Activated naive CD4-positive, alpha-beta T cell treated with Interleukin-2 at 50 U/mL for 16 hours (primary cell): ENCODE measurements at places on chromosomes 16 and 17.

GRCh38 chr17:5798094-5798493 is 213.8 kb upstream of the NLRP1 start:
- DNase-seq: no peak

DNA sequence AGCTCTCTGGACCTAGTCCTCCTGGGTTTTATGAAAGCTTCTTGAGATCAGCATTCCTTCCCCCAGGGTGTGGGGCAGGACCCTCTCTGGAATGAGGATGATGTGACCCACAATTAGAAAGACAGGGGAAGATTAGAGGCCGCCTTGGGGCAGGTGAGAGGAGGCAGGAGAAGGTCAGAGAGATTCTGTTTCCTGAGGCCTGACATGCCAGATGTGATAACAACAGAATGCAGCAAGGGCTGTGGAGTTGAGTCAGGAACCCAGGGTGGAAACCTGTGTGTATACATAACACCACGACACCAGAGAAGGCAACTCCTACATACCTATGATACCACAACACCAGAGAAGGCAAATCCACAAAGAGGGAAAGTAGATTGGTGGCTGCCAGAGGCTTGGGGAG is 5.4 kb upstream of the SLC5A10 start:
- DNase-seq: no peak

- DNase-seq: no peak
Observed at GRCh38 chr16:974611-975261, 4.0 kb upstream of the LMF1 start.

GRCh38 chr16:9033125-9033830 is 58.2 kb upstream of the HAPSTR1 start:
- DNase-seq: no peak

- DNase-seq: no peak
Observed at GRCh38 chr17:6098823-6099180, 28.6 kb downstream of the WSCD1 start.

GRCh38 chr16:14196011-14196410 is 124.9 kb downstream of the MRTFB start:
- no peak for DNase-seq

DNA sequence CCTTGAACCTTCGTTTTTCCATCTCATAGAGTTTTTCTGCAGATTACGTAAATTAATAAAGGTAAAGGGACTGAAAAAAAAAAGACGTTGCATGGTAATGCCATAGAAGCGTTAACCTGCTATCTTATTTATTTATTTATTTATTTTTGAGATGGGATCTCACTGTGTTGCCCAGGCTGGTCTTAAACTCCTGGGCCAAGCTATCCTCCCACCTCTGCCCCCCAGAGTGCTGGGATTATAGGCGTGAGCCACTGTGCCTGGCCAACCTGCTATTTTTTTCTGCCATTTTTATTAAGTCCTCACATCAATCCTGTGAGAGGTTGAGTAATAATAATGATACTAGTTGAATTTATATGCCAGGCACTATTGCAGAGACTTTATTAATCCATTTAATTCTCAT is 7.9 kb downstream of the MSI2 start:
- no peak for DNase-seq

GRCh38 chr17:59355702-59356325 is 24.4 kb downstream of the YPEL2 start:
- no peak for DNase-seq

DNA sequence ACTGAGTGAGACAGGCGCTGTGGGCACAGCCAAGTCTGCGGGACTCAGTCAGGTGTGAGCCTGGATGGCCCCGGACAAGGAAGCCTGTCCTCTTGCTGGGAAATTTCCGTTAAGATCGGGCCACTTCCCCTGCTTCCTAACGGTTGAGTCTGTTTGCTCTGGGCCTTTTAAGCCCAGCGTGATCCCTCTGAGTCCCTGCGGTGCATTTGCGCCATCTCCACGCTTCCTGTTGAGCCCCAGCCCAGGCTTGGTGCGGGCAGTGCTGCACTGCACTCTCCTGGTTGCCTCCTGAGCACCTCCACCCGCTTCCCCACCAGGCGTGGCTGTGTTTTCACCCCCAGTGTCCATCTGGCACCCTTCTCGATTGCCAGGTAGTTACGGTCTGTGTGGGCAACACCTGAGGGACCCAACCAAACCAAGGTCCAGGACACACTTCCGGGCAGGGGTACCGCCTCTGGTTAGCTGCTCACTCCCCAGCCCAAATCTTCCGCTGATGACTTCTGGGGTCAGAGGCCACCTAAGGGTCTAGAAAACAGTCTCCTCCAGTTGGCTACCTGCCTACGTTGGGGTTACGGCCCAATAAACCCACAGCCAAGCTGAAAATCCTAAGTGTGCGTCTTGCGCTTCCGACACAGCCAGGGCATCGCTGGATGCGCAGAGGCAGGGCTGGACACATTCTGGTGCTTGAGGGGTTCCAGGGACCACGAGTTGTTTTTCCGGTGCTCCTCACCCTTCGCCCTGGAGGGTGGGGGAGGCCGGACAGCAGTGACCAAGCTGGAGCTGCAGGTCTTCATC is 1.4 kb upstream of the SLC25A10 start:
- DNase-seq: no peak

- no peak for DNase-seq
Observed at GRCh38 chr16:30665155-30665829, 7.1 kb downstream of the FBRS start.

GRCh38 chr17:81656118-81656743 is at the start of gene PDE6G:
PDE6G (minus strand) TSS chr17:81656542; CDS start chr17:81653305, 3,237 bp downstream.
- no peak for DNase-seq

DNA sequence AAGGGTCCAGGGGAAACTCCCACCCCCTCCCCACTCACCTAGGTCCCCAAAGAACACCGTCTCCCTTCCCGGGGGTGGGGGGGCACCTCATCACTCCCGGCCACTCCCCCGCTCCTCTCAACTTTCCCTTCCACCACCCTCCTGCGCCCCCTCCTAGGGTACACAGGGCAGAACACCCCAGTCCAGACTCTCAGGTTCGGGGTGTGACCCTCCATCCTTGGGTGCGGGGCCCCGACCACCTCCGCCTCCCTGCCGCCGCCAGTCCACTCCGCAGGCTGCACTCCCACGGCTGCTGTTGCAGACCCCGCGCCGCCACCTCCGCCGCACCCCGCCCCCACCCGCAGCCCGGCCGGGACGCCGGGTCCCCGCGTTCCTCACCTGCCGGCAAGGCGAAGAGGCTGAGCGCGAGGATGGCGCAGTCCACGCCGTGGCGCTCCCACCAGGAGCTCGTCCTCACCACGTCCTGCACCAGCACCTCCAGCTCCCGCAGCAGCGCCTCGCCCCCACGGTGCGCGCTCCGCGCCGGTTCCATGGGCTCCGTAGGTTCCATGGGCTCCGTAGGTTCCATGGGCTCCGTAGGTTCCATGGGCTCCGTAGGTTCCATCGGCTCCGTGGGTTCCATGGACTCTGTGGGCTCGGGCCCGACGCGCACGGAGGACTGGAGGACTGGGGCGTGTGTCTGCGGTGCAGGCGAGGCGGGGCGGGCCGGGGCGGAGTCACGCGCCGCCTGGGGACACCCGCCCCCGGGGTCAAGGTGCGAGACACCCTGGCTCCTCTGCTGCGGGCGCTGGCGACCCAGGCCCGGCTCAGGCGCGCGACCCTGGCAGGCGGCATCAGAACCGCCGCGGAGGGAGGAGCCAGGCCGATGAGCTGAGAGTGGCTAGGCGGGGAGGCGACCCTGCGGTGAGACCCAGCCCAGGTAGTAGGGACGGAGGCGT is at the start of gene FADS6:
TSS of gene FADS6 (minus strand) at position 660 of the 938 bp plus-strand sequence. CDS start at position 622, 38 bp downstream.
- DNase-seq: no peak

DNA sequence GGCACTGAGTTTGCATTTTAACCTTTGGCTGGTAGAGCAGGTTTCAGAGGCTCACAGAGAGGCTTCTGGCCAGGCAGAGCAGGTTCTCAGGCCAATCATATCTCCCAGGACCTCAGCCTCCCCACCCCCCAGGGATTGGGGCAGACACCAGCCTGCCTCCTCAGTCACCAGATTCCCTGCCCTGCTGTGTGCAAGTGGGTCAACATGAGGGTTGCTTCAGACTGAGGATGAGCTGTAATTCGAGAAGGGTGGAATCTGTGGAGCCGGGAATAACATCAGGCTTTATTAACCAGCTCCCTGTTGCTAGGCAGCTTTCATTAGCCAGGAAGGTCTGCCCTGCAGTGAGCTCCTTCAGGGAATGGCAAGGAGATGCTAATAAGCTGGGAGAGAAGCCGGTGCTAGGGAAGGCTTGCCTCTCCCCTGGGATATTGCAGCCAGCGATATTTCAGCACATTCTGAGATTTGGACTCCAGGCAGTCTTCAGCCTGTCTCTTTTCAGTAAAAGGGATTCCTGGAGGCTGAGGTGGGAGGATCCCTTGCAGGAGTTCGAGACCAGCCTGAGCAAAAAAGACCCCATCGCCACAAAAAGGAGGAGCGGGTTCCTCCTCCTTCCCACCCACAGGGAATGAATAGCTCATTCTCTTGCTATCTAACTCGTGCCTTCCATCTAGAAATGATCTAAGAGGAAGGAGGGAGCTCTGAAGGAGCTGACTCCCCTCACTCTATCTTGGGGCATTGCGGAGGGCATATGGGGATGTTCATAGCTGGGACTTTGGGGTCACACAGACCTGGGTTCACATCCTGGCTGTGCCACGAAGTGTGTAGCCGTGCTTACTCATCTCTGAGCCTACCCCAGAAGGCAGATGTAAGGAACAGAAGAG is 10.7 kb downstream of the SGSM2 start:
- DNase-seq: no peak

DNA sequence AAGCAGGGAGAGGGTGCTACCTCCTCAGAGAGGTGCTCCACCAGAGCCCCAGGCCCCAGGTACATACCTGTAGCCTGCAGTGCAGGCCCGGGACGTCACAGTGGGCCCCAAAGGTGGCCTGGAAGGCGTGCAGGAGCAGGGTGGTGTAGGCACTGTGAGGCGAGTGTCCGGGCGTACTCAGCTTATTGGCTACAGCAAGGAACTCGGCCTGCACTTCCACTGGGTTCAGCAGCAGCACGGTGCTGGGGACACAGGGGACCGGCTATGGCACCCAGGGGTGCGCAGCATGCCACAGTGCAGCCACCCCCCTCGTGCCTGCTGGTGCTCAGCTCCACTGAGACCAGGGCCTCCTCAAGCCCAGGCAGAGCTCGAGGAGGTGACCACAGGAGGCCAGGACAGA is 23.2 kb upstream of the PIK3R6 start:
- DNase-seq: no peak

- DNase-seq: no peak
Observed at GRCh38 chr16:12723681-12724080, 80.0 kb downstream of the CPPED1 start.

- no peak for DNase-seq
Observed at GRCh38 chr16:11128211-11129141, 127.5 kb downstream of the SOCS1 start.

- DNase-seq: peak; percentile 24
Observed at GRCh38 chr17:43018008-43018853, 4.0 kb downstream of the VAT1 start.

- peak; percentile 24 for DNase-seq
Observed at GRCh38 chr16:55257966-55258613, 65.9 kb upstream of the IRX6 start.

DNA sequence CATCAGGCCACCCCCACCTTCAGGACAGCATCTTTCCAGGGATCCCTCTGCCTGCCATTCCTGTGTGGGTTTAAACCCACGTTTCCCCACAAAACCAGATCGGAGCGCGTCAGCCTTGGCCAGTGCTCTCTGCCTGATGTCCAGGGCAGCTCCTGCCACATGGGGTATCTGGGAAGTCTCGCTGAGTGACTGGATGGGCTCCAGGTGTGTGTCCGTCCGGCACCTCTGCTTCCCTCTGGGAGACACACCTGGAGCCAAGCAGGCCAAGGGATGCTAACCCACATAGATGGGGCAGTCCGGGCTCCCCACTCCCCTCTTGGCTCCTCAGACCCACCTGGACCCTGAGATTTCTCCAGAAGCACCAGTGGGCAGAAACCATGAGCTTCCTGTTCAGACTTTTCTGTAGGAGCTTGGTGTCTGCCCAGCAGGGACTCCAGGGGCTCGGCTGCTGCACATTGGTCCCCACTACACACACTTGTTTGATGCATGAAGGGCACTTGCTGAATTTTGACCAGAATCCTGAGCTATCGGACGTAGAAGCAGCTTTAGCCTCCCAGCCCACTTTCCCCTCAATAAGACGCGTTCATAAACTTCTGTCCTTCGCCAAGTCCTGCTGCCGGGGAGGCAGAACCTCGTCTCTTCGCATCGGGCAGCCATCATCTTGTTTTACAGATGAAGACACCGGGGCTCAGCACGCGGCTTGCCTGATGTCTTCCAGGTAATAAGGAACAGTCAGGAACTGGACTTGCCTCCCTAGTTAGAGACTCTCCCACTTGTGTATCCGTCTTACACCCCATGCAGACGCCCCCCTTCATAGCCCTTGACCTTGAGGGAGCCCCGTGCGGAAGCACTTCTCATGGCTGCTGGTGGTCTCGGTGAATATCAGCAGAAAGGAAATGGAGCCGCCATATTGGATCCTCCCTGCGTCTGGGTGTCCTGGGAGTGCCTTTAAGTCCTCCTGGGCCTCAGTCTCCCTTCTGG is 91.6 kb upstream of the ZNF469 start:
- DNase-seq: no peak

GRCh38 chr17:962670-963069 is 16.9 kb downstream of the NXN start:
- DNase-seq: no peak

DNA sequence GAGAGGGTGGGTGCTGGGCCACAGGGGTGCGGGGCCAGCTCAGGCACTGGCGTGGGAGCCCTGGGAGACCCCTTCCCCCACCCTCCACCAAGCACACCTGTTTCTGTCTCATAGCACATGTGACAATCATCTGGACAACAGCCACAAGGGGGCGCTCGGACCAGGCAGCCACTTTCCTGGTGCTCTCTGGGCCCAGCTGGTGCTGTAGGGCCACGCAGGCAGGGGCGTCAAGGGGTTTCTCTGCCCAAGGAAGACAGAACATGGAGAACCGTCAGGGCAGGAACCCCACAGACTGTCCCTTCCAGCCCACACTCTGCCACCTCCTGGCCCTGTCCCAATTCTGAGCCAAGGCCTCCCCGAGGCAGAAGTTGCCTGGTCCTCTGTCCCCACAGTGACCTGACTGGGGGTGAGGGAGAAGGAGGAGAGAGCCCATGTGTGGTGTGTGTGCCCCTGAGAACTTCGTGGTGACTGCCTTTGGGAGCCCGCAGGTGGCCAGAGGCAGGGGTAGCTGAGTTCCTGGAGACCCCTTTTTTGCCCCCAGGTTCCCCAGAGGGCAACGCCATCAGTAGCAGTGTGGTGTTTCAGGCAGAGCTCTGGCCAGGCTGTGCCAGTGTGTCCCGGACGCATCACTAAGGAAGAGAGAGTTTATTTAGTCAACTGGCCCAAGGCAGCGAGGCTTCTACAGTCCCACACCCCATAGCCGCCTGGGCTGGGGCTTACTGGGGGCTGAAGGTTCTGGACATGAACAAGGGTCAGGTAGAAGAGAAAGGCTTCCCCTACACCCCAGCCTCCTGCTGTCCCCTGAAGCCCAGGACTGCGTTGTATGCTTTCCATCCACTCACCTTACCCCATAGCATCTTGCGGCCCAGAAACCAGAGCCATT is 3.1 kb upstream of the SETD6 start:
- DNase-seq: peak; percentile 85
